ENCODE measurements at places on chromosomes 6 and 20. TPM values are rescaled to one million over a fixed set of nuclear protein-coding genes. Genes with fewer than 3 reads are reported as not detected.

The CD2AP gene
- total RNA-seq, result 28.6 TPM

The SALL4 gene
- total RNA-seq, result 0.70 TPM

The BPI gene
- total RNA-seq, result not detected

The NRSN1 gene
- total RNA-seq, result not detected

The MEP1A gene
- total RNA-seq, result not detected

The MAS1 gene
- total RNA-seq, result not detected

The GABRR2 gene
- total RNA-seq, result 0.29 TPM

The MOXD1 gene
- 0.08 TPM for total RNA-seq

The ZNF165 gene
- 1.7 TPM for total RNA-seq

The TUBB gene
- total RNA-seq, result 1,571 TPM

The MCCD1 gene
- not detected for total RNA-seq

The NSFL1C gene
- 91.3 TPM for total RNA-seq

The SLA2 gene
- total RNA-seq, result 62.9 TPM

The C6orf15 gene
- total RNA-seq, result not detected

The SEL1L2 gene
- not detected for total RNA-seq

The VGLL2 gene
- not detected for total RNA-seq

The MUCL3 gene
- not detected for total RNA-seq

The SLCO4A1 gene
- 60.9 TPM for total RNA-seq

The PLCB4 gene
- total RNA-seq, result not detected

The RSPH4A gene
- 0.08 TPM for total RNA-seq

The OVOL2 gene
- not detected for total RNA-seq

Measured in activated CD8-positive, alpha-beta memory T cell treated with anti-CD3 and anti-CD28 coated beads for 36 hours (primary cell).